NCI-H2171 (cell line): ENCODE measurements at places on chromosomes 7 and 10.

DNA sequence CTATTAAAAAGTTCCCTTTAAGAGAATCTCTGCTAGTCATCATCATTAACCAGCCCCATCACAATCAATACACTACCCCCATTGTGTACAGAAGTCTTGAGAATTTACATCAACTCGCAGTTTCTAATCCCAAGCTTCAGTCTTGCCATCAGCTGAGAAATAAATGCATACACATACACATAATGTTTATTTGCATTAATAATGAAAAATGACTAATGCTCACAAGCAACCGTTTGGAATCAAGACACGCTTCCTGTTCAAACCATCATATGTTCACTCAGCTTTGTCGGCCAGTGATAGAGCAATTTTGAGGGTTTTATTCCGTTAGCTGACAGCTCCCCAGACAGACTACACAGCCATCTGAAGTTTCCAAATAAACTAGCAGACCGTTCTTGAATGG, 287.1 kb downstream of the SFMBT2 start:
- no peak for DNase-seq

DNA sequence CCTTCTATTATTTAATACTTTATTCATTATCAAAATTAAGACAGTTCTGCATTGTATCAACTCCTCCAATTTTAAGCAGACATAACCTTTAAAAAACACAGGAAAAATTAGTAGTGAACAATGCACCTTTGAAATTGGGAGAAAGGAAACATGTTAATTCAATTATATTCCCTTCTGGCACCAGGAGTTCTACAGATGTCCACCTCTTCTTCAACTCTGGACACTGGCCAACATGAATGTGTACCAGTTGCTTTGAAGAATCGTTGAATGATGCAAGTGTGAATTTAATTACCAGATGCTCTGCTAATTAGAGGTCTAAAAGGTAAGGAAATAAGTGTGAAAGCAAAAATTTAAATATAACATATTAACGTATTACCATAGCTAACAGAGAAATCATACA, 206.7 kb upstream of the IGFBP3 start:
- DNase-seq, result no peak

DNA sequence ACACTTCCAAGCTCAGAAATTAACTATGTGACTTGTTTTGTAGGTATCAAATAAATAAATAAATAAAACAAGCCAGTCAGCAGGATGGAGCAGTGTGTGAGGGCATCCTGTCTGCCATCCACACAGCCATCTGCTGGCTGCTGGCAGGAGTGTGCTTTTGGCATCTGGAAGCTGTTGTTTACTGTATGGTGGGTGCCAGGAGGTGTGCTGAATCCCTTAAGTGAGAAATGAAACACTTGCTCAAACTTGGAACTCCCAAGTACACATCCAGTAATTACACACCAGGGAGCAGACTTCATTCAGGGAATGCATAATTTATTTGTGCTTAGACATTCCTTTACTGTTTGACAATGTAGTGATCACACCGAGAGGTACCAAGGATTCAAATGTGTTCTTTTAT, 16.9 kb upstream of the TAX1BP1 start:
- DNase-seq, result peak; percentile 76

GRCh38 chr10:88041243-88042159, 178.1 kb downstream of the PTEN start:
- DNase-seq, result no peak

GRCh38 chr10:97023401-97024167, 162.2 kb downstream of the SLIT1 start:
- no peak for DNase-seq

- no peak for DNase-seq
Measured at GRCh38 chr7:65233409-65234034, 140.1 kb upstream of the ZNF92 start.

- no peak for DNase-seq
Measured at GRCh38 chr10:11504566-11505285, 106.7 kb downstream of the USP6NL start.

- DNase-seq, result peak; percentile 53
Measured at GRCh38 chr10:18400201-18400905, 251.0 kb downstream of the NSUN6 start.

- DNase-seq, result no peak
Measured at GRCh38 chr7:91127959-91128358, 136.3 kb upstream of the FZD1 start.

GRCh38 chr7:91941450-91941849, 788 bp downstream of the AKAP9 start:
- peak; percentile 54 for DNase-seq

DNA sequence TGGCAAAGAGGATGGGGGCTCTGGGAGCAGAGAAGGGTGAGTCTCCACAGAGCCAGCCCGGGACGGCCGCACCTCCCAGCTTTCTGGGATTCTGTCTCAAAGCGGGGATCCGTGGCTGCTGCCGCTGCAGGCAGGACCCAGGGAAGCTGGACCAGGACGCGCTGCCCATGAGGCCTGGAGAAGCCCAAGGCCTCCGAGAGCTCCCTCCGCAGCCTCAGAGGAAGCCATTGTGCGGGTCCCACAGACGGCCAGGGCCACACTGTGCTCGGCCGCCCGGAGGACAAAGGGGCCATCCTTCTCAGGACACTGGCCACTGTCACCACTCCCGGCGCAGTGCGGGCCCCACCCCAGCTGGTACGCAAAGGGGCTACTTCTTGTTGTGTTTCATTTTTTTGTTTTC, 79.3 kb upstream of the PDGFA start:
- DNase-seq, result no peak

- no peak for DNase-seq
Measured at GRCh38 chr7:139355320-139355719, 4.4 kb upstream of the LUC7L2 start.

DNA sequence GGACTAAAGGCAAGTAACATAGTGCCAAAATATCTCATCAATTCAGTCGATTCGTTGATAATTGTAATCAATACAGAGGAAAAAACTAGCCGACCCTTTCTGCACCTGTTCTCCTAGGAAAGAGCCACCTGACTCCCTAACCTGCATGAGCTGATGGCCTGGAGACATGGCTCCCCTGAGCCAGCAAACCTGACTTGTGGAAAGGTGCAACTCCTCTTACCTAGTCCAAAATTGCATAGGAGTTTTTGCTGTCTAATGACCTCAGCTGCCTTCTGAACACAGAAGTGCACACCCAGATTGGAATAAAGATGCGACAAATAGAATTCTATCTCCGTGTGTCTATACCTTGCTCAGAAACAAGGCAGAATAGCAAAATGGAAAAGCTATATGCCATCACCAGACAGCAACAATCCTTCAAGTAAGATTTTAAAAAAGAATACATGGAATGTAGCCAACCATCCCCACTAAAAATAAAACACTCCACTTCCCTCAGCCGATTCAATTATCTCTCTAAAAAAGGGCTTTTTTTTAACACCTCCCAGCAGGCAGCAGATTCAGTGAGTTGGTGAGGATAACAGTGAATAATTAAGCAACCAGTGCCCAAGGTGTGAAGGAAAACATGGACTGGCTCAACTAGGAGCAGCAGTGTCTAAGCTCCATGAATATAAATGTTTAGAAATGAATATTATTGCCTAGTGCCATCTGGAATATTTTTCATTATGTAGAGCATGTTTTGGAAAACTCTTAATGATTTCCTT, 26.6 kb upstream of the LMTK2 start:
- DNase-seq, result peak; percentile 47

GRCh38 chr10:828191-828590, 103.3 kb downstream of the LARP4B start:
- no peak for DNase-seq

DNA sequence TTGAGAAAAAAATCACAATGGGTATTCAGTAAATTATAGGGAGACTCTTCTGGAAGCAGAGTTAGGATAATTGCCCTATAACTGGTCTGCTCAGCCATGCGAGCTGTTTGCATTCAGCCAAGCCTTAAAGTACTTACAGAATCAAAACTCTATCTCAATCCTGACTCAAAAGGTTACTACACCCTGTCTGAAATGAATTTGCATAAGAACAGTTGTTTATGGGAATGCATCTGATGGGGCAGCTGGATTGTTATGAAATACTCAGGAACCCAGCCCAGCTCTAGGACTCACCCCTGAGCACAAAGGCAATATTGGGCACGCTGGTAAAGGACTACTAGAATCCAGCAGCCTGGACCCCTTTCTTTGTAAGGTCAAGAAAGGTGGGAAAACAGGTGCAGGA, 38.8 kb downstream of the AKR1B15 start:
- no peak for DNase-seq

DNA sequence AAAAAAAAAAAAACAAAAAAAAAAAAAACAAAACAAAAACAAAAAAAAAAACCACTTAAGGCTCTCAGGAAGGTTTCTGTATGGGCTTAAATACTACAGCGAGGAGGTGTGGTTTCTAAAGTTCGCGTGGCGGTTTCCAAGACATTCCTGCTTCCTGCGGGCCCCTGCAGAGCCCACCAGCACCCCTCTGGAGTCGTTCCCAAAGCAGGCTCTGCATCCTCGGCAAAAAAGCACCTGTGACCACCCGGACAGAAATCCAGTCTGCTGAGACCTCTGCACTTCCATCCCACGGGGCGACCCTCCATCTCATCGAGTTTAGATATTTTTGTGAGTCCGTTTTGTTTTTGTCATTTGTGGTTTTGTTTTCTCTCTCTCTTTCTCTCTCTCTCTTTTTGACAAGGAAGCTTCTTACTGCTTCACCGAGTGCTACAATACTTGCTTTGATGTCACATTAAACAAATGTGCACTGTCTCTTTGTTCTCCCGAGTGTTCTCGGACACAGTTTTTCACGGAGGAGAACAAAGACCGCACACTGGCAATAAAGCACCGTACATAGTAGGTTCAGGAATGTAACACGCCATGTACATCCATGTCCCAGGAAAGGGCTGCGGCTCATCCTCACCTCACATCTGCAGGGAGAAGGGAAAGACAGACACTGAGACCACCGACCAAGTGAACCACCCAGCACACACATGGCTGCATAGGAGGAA, 21.5 kb downstream of the PDGFA start:
- DNase-seq, result no peak

- no peak for DNase-seq
Measured at GRCh38 chr7:141676618-141677017, 25.3 kb downstream of the DENND11 start.
